ENCODE measurements at places on chromosomes 7 and 10.

DNA sequence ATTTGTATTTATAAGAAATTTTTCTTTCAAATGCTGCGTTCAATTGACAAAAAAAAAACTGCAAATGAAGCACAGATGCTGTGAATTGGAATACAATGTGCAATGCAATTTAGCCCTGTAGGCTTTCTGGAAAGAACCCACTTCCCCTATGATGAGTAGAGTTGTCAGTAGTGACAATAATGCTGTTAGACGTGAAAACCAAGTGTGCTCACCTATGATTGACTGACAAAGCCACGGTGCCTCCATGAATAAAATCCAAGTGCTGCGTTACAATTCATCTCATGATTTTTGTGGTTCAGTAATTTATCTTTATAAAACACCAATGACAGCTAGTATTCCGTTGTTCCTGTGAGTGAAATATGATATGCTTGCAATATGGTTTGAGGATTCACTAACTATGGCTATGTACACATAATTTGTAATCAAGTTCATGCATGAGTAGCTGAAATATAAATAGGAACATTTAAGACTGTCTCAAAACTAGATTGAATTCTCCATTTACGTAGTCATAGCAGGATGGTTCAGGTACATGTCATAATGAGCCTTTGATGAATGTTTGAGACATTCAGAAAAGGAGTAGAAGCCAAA, 1160.3 kb downstream of the CNTNAP2 start:
- DNase-seq = no peak

- no peak for DNase-seq
These were observed 98.7 kb downstream of the CDK6 start for GRCh38 chr7:92737706-92738105.

DNA sequence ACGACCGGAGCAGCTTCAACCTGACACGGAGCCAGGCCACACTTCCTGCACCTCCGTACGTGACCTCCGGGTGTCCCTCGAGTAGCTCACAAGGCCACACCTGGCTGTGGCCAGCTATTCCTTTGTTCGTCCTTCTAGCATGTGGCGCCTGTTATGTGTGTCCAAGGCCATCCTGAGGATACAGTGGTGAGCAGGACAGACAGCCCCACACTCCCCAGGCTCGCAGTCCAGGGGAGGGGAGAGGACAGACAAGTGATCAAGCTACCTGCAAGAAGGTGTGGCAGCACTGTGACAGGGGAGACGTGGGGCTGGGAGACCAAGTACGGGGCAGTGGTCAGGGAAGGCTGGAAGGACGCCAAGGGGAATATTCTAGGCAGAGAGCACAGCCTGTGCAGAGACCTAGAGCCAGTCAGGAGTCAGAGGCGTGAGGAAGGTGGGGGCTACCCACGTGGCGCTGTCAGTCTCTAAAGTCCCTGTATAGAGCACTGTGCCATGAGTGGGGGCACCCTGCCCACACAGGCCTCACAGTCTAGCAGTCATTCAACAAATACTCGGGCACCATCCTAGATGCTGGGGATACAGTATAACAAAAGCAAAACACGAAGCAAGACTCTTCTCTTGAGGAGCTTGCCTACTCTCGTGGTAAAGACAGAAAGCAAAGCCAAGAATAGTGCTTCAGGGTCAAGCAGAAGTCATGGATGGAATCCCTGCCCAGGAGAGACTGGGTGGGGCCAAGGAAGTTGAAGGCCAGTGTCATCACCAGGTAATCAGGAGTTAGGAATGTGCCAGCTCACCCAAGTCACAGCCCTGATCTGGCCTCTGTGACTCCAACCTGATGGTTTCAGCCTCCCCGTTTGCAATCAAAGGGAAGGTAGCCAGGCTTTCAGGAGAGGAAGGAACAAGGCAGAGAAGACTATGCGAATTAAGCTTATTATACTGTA, 58.6 kb downstream of the PROSER2 start:
- no peak for DNase-seq

- DNase-seq = peak; percentile 37
These were observed 219.8 kb upstream of the BMPER start for GRCh38 chr7:33685503-33685902.

DNA sequence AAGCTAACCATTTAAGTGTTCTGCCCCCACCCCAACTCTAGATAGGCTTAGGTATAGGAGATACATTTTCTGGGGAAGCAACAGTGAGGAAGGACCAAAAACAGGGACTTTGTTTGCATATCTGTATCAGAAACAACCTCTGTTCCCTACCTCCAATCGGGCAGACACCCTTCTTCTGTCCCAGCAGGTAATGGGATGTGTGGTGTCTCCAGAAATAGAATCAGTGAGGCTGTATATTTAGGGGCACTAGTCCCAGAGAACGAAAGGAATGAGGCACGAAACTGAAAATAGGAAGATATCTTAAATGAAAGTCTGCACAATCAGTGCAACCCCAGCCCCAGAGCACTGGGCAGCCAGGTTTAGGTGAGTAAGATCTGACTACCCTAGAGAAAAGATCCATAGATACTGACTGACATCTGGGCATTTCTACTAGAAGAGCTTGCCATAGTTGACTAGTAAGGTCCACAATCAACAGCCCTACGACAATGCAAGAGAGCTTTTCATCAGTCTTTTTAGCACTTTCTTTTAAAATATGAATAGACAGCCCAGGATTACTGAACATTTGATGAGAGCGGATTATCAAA, 28.1 kb downstream of the PLEKHA1 start:
- DNase-seq = no peak

DNA sequence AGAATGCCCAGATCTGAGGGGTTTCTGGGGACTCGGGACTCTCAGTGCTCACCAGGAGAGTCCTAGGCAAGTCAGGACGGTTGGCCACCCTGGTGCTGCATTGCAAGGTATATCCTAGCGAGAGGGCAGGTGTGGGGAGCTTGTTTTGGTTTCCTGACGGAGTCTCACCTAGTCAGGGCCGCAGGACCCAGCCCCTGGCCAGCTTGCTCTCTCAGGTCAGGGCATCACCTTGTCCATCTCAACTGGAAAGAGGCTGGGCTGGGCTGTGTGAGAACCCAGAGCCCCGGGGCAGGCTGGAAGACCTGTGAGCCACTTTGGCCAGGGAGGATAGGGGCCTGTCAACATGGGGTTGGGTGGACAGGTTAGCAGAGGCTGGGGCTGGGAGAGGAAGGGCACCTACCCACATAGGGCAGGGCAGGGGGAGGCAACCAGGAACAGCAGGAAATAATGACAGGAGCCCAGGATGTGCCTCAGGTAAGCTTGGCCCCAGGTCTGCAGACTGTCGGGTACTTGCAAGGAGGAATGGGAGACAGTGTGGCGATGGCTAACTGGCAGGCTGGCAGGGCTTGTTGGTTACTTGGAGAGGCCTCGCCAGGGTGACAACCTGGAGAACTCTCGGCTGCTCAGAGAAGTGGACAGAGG, 31.5 kb downstream of the DNAJB12 start:
- DNase-seq = no peak

GRCh38 chr10:96695366-96695765, 24.9 kb downstream of the PIK3AP1 start:
- no peak for DNase-seq

GRCh38 chr7:22851145-22851544, 28.5 kb upstream of the TOMM7 start:
- DNase-seq = no peak

- no peak for DNase-seq
These were observed 77.8 kb upstream of the PRSS1 start for GRCh38 chr7:142671506-142671905.

- DNase-seq = no peak
These were observed 221.3 kb upstream of the ZMIZ1 start for GRCh38 chr10:78847485-78847884.

GRCh38 chr7:129525225-129525862, 23.0 kb downstream of the SMKR1 start:
- no peak for DNase-seq

DNA sequence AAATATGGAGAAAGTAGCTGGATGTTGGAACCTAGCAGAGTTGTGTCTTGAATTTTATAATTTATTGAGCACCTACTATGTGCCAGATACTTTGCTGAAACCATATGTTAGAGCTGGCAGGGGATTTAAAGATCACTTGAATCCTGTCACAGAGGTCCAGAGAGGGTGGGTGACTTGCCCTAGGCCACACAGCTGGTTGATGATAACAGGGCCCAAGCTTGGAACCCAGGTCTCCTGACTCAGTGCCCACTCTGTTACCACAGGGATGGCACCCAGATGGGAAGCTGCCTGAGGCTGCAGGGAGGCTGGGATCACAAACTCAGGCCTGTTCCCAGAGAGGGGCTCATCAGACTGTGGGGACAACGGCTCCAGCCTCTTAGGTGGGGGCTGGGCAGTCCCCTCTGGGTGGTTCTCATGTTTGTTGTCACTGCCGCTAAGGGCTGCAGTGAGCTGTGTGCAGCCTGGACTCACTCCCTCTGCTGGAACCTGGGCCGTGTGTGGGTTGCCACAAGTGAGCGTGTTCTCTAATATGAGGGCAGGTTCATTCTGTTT, 18.6 kb downstream of the GOLGA7B start:
- DNase-seq = no peak

DNA sequence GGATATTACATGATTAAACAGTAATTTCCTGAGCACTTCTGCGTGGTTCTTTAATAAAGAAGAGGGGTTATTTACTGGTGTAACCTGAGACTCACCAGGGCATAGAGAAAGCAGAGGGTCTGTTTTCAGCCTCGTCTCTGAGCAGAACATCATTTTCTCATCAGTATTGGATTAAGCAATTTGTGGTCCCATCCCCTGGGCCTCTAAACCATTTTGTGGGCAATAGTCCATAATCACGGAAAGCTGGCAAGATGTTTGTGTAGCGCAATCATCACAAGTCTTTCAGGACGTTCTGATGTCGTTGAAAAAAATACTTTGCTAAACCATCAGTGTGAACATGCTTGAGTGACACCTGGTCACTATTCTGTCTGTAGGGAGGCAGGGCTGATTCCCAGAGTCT, 37.1 kb upstream of the SEC61G start:
- DNase-seq = peak; percentile 24

DNA sequence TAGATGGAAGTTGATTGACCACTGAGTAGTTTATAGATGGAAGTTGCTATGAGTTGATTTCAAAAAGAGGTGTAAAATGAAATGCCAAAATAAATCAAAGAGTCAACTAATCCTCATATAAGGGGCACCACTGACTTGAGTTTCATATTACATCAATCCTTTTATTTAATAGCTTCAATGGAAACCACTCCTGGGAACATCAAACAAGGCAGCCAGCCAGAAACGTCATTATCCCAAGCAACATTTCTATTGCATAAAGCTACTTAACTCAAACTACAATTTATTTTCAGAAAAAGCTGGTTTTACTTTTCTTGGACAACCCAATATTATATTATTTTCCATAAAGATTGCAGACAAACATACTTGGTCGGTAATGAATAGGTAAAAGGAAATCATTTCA, 162.1 kb downstream of the TSPAN12 start:
- DNase-seq = peak; percentile 35
